HCT116 (cell line): ENCODE measurements at places on chromosomes 1 and 21. TPM values are rescaled to one million over a fixed set of nuclear protein-coding genes. Genes with fewer than 3 reads are reported as not detected.
A peak's percentile ranks its signal among the peaks of the same experiment; 100 is the strongest.

DNA sequence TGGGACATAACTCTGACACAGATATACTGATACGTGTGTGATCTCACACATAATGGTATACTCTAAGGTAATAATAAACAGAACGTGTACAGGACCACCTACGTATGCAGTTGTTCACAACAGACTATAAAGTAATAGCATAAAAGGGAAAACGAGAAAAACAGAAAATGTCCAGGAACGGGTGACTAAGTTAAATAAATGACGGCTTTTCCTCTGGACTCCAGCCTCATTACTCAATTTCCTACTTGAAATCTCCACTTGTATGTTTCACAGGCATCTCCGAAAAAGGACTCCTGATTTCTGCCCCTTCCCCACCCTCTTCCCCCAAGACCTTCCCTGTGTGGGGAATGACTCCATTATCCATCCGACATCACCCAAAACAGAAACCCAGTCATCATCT, 95.1 kb downstream of the JAK1 start:
- H3K36me3 ChIP-seq: no peaks in the 10 kb centered on the region
- no peak for DNase-seq
- H3K27me3 ChIP-seq: no peaks in the 10 kb centered on the region
- H3K4me3 ChIP-seq: no peak overlapping the region
- no peaks in the 10 kb centered on the region for H3K4me1 ChIP-seq

- H3K4me3 ChIP-seq: no peak overlapping the region
- no peak overlapping the region for H3K27ac ChIP-seq
Measured at GRCh38 chr1:226920446-226920894, 19.6 kb upstream of the COQ8A start.

GRCh38 chr1:193677874-193678273, 491.5 kb upstream of the B3GALT2 start:
- no peaks in the 10 kb centered on the region for H3K27me3 ChIP-seq
- no peak overlapping the region for H3K4me3 ChIP-seq
- no peaks in the 10 kb centered on the region for H3K36me3 ChIP-seq
- no peaks in the 10 kb centered on the region for H3K4me1 ChIP-seq
- no peak overlapping the region for H3K27ac ChIP-seq

GRCh38 chr1:107810291-107810951, 154.6 kb downstream of the VAV3 start:
- H3K4me3 ChIP-seq: no peak overlapping the region
- no peaks in the 10 kb centered on the region for H3K36me3 ChIP-seq
- no peaks in the 10 kb centered on the region for H3K4me1 ChIP-seq
- peaks cover 16% of the 10 kb centered on the region for H3K27me3 ChIP-seq

DNA sequence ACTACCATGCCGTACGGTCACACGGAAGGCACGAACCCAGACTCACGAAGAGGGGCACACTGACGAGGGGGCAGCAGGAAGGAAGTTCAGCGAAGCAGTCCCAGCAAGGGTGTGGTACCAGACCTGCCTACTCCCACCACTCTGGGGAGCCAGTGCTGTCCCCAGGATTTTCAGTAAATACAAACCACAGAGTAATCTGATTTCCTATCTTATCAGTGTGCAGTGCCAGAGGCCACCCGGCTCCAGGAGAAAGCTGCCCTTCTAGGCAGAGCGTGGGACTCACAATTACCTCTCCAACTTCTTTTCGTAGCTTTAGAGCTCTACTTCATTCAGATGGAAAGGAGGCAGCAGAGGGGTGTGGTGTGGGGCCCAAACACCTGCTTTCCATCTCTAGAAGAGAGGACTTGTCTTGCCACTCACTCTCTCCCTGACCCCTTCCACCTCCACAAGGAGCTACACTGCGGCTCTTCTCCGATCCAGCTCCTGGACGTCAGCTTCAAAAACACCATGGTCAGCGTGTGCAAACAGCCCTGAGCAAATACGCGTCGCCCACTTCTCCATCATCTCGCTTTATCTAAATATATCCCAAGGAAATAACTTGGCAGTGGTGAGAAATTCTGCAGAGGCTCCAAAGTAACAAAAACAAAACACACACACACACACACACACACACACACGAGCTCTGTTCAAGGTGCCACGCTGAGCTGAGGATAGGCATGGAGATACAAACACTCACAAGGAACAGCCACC, 98.5 kb downstream of the MRPL37 start:
- H3K4me1 ChIP-seq: no peaks in the 10 kb centered on the region
- H3K27me3 ChIP-seq: no peaks in the 10 kb centered on the region
- DNase-seq: no peak
- H3K36me3 ChIP-seq: no peaks in the 10 kb centered on the region
- no peak overlapping the region for H3K27ac ChIP-seq

DNA sequence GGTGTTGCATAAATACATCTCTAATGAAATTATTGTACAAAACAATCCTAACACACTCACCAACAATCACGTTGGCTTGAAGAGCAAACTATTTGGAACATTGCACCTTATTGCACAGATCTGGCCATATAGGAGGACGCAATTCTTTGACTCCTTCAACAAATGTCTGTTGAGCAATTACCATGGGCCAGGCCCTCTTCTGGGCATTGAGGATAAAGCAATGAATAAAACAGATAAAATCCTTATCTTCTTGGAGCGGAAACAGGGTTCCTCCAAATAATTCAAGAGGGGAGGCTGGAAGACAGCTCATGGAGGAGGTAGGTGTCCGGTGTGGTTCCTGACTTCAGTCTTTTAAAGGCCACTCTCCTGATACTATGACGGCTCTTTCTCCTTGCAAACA, 43.3 kb downstream of the PAX7 start:
- no peaks in the 10 kb centered on the region for H3K36me3 ChIP-seq
- no peak overlapping the region for H3K4me3 ChIP-seq
- H3K27me3 ChIP-seq: peaks cover 10% of the 10 kb centered on the region; the same call in 1 of the 2 replicates

- no peak overlapping the region for H3K27ac ChIP-seq
- no peak for DNase-seq
- no peaks in the 10 kb centered on the region for H3K4me1 ChIP-seq
Measured at GRCh38 chr1:160827418-160827817, 31.4 kb downstream of the LY9 start.

GRCh38 chr1:168687816-168688215, 41.2 kb downstream of the DPT start:
- no peak overlapping the region for H3K27ac ChIP-seq
- H3K4me3 ChIP-seq: no peak overlapping the region
- no peaks in the 10 kb centered on the region for H3K4me1 ChIP-seq
- DNase-seq: no peak

DNA sequence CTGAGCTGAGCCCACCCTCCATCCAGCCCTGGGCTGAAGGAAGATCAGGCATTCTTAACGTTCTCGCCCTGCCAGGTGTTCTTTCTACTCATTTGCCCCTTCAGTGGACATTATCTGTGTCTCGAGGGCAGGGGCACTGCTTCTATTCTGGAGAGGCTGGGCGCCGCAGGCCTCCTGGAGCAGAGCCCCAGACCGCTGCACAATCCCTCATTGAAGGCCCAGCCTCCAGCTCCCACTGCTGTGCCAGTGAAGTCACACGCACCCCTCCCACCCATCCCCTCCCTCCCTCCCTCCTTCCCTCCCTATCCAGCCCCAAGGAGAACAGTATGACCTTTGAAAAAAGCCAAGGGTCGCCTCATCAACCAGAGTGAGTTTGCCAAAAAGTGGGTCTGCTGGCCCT, 76.7 kb downstream of the NFASC start:
- H3K27me3 ChIP-seq: peaks cover 20% of the 10 kb centered on the region; the same call in 1 of the 2 replicates

DNA sequence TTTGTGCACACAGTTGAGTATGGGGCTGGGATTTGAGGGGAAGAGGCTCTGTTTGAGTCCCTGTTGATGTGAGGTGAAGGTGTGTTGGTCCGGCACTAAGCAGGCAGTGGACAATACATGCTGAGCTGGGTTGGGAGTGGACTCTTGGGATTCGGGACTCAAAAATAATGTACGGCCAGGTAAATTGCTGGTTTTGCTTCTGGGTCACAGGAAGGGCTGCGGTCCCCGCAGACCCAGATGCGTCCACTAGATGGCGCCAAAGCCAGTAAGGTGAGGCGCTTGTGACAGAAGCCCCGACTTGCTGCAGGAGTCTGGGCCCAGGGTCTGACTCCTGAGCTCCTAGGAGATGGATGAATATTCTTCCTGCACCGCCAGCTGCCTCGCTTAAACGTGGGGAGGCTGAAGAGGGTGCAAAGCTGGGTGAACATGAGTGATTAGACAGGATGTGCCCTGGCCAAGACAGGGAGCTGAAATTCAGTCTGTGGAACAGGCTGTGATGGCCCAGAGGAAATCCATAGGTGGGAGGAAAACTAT, 61.4 kb downstream of the ACBD3 start:
- H3K4me3 ChIP-seq: peak overlapping the region; percentile 26
- H3K36me3 ChIP-seq: no peaks in the 10 kb centered on the region
- DNase-seq: peak; percentile 74
- H3K27me3 ChIP-seq: no peaks in the 10 kb centered on the region

- H3K27ac ChIP-seq: no peak overlapping the region
- H3K4me3 ChIP-seq: no peak overlapping the region
- no peaks in the 10 kb centered on the region for H3K4me1 ChIP-seq
- no peak for DNase-seq
- peaks cover 4% of the 10 kb centered on the region; the same call in 1 of the 2 replicates for H3K27me3 ChIP-seq
- H3K36me3 ChIP-seq: no peaks in the 10 kb centered on the region
Measured at GRCh38 chr1:18569251-18569650, 61.4 kb upstream of the PAX7 start.

DNA sequence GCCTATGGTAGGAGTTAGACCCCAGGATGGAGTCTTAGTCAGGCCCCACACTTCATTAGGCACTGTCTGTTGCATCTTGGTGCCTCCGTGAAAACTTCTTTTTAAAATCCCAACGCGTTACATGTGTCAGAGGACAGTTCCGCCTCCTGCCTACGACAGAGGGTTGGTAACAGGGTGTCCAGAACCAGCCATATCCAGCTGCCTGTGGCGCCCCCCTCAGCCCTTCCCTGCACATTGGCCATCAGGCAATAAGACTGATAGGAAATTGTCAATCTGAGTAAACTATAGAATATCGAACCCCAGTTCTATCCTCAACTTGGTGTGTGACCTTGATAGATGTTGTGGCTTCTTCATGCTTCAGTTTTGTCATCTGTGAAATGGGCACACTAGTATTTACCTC, 108.6 kb upstream of the CSF3R start:
- no peak for DNase-seq
- no peak overlapping the region for H3K27ac ChIP-seq
- H3K36me3 ChIP-seq: no peaks in the 10 kb centered on the region
- no peak overlapping the region for H3K4me3 ChIP-seq
- peaks cover 21% of the 10 kb centered on the region for H3K27me3 ChIP-seq

DNA sequence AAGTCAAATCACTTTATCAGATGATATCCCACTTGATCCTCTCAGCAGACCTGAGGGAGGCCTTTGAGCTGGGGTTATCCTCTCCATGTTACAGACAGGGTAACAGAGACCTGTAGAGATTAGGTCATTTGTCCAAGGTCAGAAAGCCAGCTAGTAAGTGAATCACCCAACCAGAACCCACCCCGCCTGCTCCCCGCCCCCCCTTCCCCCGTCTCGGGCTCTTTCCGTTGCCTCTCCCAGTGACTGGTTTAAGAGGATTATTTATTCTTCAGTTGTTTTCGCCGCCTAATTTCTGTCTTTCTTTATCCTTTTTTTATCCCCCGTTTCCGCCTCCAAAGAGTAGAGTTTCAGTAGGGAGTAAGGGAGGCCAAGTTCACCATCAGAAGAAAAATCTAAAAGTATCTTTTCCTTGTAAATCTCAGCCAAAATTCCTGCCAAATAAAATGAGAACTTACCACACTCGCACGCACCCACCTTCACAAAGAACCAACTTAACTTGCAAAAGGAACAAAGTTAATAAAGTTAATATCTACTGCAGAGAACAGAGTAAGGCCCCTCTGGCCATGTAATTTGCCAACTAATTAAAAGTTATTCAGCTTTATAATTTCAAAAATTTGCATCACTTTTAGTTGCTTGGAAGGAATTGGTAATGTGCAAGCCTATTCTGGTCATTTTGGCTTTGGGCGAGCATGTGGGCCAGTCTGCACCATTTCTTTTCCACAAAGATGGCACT, 76.8 kb upstream of the TRABD2B start:
- H3K27me3 ChIP-seq: peaks cover 21% of the 10 kb centered on the region; the same call in 1 of the 2 replicates
- H3K4me1 ChIP-seq: peaks cover 6% of the 10 kb centered on the region; the same call in 1 of the 2 replicates
- no peak overlapping the region for H3K27ac ChIP-seq

DNA sequence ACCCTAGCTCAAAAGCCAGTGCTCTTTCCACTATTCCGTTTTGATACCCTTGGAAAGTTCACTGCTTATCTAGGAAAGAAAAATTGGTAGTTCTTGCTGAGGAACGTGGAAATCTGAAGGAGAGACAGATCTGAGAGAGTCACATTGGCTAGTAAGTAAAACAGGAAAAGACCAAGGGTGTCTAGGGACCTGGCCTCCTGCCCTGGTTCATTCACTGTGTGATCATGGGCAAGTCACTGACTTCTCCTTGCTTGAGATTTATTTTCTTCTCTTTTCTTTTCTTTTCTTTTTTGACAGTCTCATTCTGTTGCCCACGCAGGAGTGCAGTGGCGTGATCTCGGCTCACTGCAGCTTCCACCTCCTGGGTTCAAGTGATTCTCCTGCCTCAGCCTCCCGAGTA, 90.8 kb downstream of the NFIA start:
- no peaks in the 10 kb centered on the region for H3K36me3 ChIP-seq
- H3K27me3 ChIP-seq: no peaks in the 10 kb centered on the region
- H3K27ac ChIP-seq: no peak overlapping the region
- H3K4me1 ChIP-seq: no peaks in the 10 kb centered on the region
- DNase-seq: no peak
- H3K4me3 ChIP-seq: no peak overlapping the region

DNA sequence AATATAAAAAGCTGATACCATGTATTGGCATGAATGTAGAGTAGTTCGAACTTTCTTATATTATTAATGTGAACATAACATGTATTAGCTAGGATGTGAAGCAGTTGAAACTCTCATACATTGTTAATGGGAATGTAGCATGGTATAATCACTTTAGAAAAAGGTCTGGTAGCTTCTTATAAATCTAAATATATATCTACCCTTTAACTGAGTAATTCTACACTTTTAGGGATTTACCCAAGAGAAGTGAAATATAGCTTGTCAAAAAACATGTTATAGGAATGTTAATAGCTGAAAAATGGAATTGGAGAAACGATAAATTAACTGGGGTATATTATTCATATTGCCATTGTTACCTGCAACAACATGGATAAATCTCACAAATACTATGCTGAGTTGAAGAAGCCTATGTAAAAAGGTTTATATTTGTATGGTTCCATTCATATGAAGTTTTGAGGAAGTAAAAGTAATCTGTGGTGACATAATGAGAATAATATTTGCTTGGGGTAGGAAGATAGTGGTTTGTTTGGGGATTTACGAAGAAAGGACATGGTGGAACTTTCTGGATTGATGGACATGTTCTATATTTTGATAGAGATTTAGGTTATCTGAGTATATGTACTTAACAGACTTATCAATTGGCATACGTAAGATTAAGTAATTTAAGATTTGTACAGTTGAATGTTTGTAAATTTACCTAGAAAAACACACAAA, 76.6 kb downstream of the MAST2 start:
- peaks cover 10% of the 10 kb centered on the region for H3K4me1 ChIP-seq
- DNase-seq: no peak
- no peak overlapping the region for H3K27ac ChIP-seq
- H3K36me3 ChIP-seq: no peaks in the 10 kb centered on the region
- H3K4me3 ChIP-seq: no peak overlapping the region
- H3K27me3 ChIP-seq: no peaks in the 10 kb centered on the region

- H3K27me3 ChIP-seq: no peaks in the 10 kb centered on the region
- H3K36me3 ChIP-seq: peaks cover 85% of the 10 kb centered on the region
- no peak for DNase-seq
Measured at GRCh38 chr21:29064850-29065481, 8.5 kb downstream of the CCT8 start.

ERG gene
- 0.17 TPM for total RNA-seq

SPRR2B gene
- total RNA-seq: not detected

LCE6A gene
- not detected for total RNA-seq

RHCE gene
- 0.64 TPM for total RNA-seq

CXADR gene
- total RNA-seq: 21.6 TPM
